Fibroblast of skin of left biceps (primary cell): ENCODE measurements at places on chromosomes 11 and 22.

- no peak for DNase-seq
Measured at GRCh38 chr11:57378186-57378585, 2.8 kb downstream of the PRG3 start.

DNA sequence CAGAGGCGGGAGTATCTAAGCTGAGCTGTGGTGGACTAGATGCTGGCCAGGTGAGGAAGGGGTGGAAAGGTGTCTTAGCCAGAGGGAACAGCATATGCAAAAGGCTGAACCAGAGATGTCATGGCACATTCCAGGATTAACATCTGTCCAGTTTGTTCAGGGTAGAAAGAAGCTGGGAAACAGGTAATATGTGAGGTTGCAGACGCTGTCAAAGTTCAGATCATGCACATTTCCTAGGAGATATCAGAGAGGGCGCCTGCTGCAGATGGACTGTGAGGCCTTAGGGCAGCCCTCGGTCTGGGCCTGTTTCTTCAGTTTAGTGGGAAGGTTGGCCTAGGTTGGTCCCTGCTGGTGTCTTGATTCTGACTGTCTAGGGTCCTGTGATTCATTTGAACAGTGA, 97.7 kb upstream of the CRYBB3 start:
- no peak for DNase-seq

- no peak for DNase-seq
Measured at GRCh38 chr11:78426845-78427244, 9.2 kb upstream of the GAB2 start.

DNA sequence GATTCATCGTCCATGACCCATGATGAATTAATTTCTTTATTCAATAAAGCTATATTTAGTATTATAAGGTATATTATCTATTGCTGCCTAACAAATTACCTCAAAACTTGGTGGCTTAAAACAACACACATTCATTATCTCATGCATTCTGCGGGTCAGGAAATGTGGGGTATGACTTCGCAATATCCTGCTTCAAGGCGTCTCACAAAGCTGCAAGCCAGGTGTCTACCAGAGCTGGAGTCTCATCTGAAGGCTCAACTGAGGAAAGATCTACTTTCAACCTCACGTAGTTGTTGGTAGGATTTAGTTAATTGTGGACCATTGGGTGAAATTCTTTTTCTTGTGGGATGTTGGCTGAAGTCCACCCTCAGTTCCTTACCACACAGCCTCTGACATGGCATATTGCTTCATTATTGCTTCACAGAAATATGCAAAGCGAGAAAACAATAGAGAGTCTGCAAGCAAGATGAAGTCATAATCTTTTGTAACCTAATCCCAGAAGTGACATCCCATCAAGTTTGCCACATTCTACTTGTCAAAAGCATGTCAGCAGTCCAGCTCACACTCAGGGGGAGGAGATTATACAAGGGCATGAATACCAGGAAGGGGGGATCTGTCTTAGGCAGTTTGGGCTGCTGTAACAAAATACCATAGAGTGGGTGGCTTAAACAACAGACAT, 45.1 kb downstream of the KREMEN1 start:
- no peak for DNase-seq

DNA sequence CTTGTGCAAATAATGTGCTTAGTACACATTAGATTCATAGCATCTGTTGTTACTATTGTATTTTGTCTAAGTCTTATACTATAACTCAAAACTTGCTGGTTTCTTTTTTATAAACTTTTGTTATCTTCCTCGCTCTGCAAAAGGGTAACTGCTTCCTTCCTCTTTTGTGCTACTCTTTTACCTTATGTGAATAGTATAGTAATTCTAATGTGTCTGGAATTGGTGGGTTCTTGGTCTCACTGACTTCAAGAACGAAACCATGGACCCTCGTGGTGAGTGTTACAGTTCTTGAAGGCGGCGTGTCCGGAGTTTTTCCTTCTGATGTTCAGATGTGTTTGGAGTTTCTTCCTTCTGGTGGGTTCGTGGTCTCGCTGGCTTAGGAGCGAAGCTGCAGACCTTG, 563.1 kb upstream of the LUZP2 start:
- no peak for DNase-seq

- no peak for DNase-seq
Measured at GRCh38 chr22:29030618-29031226, 30.9 kb downstream of the C22orf31 start.

DNA sequence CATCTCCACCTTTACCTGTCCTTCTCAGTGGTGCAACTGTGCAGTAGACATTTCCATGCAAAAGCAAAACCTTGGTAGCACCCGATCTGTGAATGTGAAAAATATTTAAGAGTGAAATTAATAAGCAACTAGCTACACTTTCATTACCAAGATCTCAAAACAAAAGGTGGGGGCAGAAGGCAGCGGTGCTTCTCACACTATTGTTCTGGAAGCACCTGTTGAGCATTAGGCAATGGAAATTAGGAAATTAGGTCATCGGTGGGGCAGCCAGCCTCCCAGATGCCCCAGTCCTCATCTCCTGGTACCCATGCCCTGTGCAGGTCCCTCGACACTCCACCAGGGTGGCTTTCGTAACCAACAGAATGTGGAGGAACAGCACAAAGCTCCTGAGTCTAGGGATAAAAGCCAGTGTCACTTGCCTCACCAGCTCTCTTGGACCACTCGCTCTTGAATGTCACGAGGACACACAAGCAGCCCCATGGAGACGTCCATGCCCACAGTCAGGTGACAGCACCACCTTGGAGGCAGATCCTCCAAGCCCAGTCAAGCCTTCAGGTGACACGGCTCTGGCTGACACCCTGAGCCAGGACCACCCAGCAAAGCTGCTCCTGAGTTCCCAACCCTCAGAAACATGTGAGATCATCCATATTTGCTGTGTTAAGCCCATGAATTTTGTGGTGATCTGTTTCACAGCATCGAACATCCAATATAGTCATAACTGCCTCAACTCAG, 3.3 kb downstream of the LTO1 start:
- DNase-seq = no peak

DNA sequence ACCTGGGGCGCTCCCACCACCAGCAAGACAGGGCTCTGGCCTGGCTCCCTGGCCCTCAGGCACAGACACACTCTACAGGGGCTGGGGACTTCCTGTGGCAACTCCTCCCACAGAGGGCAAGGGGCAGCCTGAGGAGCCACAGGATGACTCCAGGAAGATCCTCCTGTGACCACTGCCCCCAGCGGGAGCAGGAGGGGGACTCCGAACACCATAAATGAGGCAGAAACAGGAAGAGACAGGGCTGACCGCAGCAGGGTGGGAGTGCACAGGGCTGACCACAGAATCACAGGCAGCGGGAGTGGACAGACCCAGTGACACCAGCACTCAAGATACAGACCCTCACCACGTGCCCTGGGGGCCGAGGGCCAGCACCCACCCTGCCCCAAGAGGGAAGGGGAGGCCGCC, 10.8 kb downstream of the ARAP1 start:
- DNase-seq = no peak

GRCh38 chr11:72514331-72514730, 80.0 kb upstream of the CLPB start:
- no peak for DNase-seq

- DNase-seq = no peak
Measured at GRCh38 chr11:34505874-34506273, 7.7 kb downstream of the ELF5 start.

GRCh38 chr11:102456381-102456780, 3.8 kb upstream of the TMEM123 start:
- no peak for DNase-seq

GRCh38 chr11:81278991-81279390, 1454.7 kb downstream of the FAM181B start:
- DNase-seq = no peak

DNA sequence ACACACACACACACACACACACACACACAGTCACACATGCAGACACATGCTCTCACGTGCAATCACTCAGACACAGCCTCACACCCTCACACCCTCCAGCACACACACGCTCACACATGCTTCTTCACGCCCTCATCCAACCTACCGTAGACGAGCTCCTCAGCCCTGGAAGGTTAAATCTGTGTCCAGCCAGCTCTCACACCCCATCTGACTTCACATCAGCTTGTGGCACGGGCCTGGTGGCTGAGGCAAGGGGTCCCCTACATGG, 1.3 kb upstream of the SCUBE1 start:
- no peak for DNase-seq

DNA sequence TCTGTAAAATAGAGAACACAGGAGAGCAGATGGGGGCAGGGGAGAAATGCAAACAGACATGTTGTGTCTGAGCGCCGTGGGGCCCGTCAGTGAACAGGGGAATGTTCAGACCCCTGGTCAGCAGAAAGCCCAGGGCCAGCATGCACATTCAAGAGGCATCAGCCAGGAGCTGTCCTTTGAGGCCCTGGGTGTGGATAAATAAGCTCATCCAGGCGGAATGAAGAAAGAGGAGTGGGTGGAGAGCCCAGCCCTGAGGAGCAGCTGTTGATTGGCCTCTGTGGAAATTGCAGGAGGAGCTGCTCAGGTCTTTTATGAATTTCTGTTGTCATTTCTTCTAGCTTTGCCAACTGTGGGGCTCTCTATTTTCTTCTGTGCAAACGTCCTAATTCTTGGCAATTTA, 49.7 kb upstream of the CECR2 start:
- no peak for DNase-seq

DNA sequence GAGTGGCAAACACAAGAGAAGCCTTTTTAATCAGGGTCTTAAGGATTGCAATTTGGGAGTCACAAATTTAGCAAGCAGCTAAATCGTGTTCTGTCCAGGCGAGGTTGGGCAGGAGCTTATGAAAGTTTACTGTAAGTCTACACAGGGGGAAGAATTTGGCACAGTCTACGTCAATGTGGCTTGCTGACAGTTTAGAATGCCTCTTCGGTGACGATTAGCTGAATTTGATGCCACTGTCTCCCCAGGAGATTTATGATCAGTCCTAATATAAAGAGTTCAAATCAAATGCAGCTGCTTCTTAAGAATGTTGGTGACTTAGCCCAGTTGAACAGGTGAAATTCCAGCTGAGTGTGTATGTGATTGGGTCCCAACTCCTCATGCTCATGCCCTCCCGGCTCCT, 114.1 kb upstream of the CLPB start:
- DNase-seq = no peak
